ENCODE measurements at places on chromosomes 12 and 14. TPM values are rescaled to one million over a fixed set of nuclear protein-coding genes. Genes with fewer than 3 reads are reported as not detected.

The STK38L gene
- total RNA-seq: 6.0 TPM

The CAMKK2 gene
- total RNA-seq: 20.6 TPM

The NRXN3 gene
- 0.29 TPM for total RNA-seq

The MDM1 gene
- 2.9 TPM for total RNA-seq

The MTHFD1 gene
- 166 TPM for total RNA-seq

The ANKS1B gene
- total RNA-seq: 1.9 TPM

The NTN4 gene
- 21.9 TPM for total RNA-seq

DNA sequence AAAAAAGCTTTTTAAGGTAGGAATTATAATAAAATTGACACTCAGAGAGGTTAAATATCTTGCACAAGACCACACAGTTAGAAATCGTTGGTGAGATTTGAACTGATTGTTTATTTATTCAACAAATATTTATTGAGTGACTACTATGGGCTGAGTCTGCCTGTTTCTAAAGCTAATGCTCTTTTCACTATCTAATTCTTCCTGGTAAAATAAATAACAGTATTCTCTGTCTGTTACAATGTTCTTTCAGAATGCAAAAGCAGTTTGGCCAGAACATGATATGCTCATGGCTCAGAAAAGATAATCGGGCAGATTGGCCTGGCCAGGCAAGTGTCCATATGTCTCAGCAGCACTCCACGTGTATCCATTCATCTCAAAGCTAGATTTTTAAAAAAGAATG, 82.0 kb downstream of the BTG1 start:
- H3K27me3 ChIP-seq: no peaks in the 10 kb centered on the region
- DNase-seq: no peak
- peaks cover 38% of the 10 kb centered on the region for H3K4me1 ChIP-seq
- H3K27ac ChIP-seq: peak overlapping the region; percentile 79
- H3K4me3 ChIP-seq: no peak overlapping the region

DNA sequence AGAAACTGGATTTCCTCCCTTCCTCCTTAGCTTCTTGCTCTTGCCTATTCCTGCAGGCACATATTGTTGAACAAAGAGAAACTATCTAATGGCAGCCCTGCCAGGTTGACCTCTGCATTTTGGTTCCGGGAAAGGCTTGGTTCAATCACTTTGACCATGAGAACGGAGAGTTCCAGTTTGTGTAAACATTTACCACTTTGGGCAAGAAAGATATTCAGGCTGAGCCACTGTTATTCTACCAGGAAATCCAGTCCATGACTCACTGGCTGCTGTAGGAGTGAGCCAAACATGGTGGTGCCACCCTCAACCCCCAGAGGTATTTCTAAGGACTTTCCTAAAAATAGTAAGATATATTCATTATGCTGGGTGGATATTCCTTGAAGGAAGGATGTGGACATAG, 242.2 kb upstream of the OR4E1 start:
- H3K27me3 ChIP-seq: no peaks in the 10 kb centered on the region
- H3K4me3 ChIP-seq: no peak overlapping the region
- H3K36me3 ChIP-seq: no peaks in the 10 kb centered on the region
- no peak for DNase-seq
- no peaks in the 10 kb centered on the region for H3K4me1 ChIP-seq

DNA sequence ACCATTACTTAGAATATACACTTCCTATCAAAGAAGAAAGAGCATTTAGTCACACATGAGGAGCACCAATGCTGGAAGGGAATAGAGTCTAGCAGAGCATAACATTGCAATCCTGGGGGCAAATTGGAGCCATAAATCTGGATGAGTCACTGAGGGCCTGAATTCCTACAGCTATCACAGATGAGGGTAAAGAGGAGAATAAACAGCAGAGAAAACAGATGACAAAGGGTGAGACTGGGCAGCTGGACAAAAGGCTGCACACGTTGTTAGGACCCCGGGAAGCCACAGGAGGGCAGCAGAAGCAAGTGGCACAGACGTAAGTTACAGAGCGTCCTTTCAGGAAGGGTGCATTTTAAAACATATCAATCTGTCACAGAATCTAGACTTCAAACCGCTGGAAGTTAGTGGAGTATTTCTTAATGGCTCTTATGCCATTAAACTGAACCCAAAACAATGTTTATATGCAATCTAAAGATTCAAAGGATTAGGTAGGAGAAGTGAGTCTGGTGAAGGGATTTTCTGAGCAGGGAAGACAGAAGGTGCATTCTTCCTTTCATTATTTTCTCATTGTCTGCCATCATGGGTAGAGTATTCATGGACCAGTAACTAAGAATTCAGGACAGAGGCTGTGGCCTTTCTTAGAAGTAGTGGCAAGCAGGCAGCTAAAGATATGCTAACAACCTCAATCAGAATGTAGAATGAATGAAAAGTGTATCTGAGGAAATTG, 159.8 kb upstream of the DAAM1 start:
- H3K36me3 ChIP-seq: no peaks in the 10 kb centered on the region
- no peak overlapping the region for H3K4me3 ChIP-seq
- H3K4me1 ChIP-seq: no peaks in the 10 kb centered on the region
- peak; percentile 52 for DNase-seq

DNA sequence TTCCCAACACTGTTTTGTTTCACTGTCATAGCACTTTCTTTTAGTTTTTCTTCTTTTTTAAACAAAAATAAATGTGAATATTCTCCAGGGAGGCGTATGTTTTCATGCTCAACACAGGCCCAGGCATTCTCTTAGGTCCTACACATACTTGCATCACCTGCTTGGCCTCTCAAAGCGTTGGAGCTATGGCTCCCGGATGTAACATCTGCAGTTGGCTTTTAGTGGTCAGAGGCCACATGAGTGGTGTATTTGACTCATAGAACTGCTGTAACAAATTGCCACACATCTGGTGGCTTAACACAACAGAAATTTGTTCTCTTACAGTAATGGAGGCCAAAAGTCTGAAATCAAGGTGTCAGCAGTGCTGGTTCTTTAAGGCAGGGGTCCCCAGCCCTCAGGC, 44.6 kb upstream of the VRK1 start:
- DNase-seq: no peak
- H3K27me3 ChIP-seq: no peaks in the 10 kb centered on the region

DNA sequence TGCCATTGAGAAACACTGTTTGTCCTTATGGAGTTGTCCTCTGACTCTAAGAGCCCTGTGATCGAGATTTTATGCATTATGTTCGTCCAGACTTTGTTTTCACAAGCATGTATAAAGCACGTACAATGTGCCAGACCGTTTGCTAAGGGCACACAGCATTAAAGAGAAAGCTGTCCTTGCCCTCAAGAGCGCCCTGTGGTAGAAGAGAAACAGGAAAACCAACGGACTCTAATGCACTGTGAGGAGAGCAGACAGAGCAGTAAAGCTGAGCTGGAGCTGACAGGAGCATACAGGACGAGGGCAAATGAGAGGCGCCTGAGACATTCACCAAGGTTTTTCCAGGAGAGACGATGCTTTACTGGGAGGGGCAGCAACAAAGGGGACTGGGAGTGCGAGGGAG, 66.2 kb upstream of the OVCH1 start:
- no peak overlapping the region for H3K4me3 ChIP-seq
- H3K27me3 ChIP-seq: no peaks in the 10 kb centered on the region
- DNase-seq: no peak
- H3K27ac ChIP-seq: no peak overlapping the region

DNA sequence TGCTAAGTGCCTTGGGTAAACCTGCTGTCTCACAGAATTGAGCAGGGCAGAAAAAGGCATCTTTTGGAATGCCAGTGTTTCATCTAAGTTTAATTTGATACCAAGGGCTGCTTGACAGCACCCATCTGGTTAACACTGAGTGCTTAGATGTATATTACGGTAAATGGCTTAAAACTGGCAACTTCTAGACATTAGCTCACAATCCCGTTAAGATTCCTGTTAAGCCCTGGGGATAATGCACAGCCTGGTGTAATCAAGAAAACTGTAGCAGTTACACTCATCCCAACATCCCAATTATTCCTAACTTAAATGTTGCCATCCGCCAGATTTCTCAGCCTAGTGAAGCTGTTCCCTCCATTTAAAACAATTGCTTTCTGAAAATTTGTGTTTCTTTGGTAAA, 29.9 kb downstream of the PPFIBP1 start:
- H3K27me3 ChIP-seq: no peaks in the 10 kb centered on the region
- H3K4me1 ChIP-seq: peaks cover 2% of the 10 kb centered on the region
- no peak overlapping the region for H3K27ac ChIP-seq
- no peaks in the 10 kb centered on the region for H3K36me3 ChIP-seq
- DNase-seq: no peak

DNA sequence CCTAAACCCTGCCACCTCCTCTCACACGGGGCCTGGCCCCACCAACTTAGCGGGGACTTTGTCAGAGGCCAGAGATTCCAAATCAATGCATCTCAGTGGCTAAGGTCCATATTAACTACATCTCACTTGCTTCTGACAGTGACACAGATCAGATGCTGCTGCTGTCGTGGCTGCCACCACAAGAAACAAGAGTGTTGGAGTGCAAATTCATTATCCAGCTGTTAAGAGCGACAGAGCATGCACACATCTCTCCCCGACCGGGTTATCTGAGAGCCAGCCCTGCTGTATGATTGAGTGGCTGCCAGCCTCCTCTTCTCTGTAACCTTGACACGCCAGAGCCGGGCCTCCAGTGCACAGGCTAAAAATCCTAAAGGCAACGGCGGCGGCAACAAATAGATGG, 40.2 kb downstream of the SPRING1 start:
- DNase-seq: no peak
- H3K4me3 ChIP-seq: no peak overlapping the region
- no peaks in the 10 kb centered on the region for H3K27me3 ChIP-seq

DNA sequence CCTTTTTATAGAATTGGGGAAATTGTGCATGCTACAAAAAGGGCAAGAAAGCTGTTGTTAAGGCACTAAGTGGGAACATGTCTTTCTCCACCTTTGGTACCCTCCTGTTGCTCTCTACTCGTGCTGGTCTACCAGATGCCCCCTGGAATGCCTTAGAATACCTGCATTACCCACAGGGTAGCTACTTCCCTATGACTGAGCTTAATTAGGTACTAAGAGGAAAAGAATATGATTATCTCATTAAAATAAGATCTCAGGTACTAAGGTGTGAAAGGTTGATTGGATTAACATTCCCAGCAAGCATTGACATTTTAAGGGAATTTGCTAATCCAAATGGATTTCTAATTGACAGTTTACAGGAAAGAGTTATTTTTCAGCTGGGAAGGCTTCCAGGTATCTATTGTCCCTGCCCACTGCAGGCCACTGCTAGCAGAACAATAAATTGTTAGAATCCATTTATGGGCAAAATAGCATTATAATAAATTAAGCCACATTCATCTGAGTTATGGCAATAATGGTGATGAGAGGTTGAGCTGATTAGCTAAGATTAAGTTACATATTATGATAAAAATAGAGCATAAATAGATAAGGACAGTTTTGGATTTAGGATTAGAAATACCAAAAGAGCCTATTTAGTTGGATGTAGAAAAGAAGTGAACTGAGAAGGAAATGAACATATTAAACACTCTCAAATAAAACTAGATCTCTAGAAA, 67.8 kb upstream of the GRIP1 start:
- H3K4me1 ChIP-seq: no peaks in the 10 kb centered on the region
- H3K4me3 ChIP-seq: no peak overlapping the region
- no peaks in the 10 kb centered on the region for H3K36me3 ChIP-seq
- no peak overlapping the region for H3K27ac ChIP-seq
- H3K27me3 ChIP-seq: no peaks in the 10 kb centered on the region

GRCh38 chr12:94239332-94239993, 91.1 kb downstream of the PLXNC1 start:
- DNase-seq: no peak
- H3K4me3 ChIP-seq: no peak overlapping the region
- no peak overlapping the region for H3K27ac ChIP-seq
- no peaks in the 10 kb centered on the region for H3K4me1 ChIP-seq
- H3K36me3 ChIP-seq: no peaks in the 10 kb centered on the region
- H3K27me3 ChIP-seq: no peaks in the 10 kb centered on the region

- H3K4me1 ChIP-seq: no peaks in the 10 kb centered on the region
- no peak for DNase-seq
- H3K27ac ChIP-seq: no peak overlapping the region
These were observed 87.8 kb downstream of the DICER1 start for GRCh38 chr14:95069547-95069946.

GRCh38 chr12:3081091-3081490, 3.9 kb downstream of the TSPAN9 start:
- H3K27ac ChIP-seq: no peak overlapping the region
- no peaks in the 10 kb centered on the region for H3K4me1 ChIP-seq
- no peaks in the 10 kb centered on the region for H3K27me3 ChIP-seq

DNA sequence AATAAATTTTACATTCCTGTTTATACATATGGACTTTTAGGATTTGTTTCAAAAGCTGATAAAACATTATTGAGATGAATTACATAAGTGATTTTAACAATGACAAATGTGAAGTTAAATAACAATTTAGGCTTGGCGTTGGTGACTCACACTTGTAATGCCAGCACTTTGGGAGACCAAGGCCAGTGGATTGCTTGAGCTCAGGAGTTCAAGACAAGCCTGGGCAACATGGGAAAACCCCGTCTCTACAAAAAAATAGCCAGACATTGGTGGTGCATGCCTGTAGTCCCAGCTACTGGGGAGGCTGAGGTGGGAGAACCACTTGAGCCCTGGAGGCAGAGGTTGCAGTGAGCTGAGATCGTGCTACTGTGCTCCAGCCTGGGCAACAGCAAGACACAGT, 7.4 kb downstream of the ACOT2 start:
- H3K27me3 ChIP-seq: no peaks in the 10 kb centered on the region
- H3K4me1 ChIP-seq: no peaks in the 10 kb centered on the region
- DNase-seq: no peak

- no peak for DNase-seq
- no peaks in the 10 kb centered on the region for H3K4me1 ChIP-seq
- H3K36me3 ChIP-seq: no peaks in the 10 kb centered on the region
- no peak overlapping the region for H3K27ac ChIP-seq
- H3K27me3 ChIP-seq: no peaks in the 10 kb centered on the region
These were observed 7.6 kb upstream of the TMED10 start for GRCh38 chr14:75184039-75184438.

GRCh38 chr14:58133739-58134138, 18.3 kb downstream of the ARMH4 start:
- H3K27ac ChIP-seq: no peak overlapping the region
- no peak for DNase-seq
- no peaks in the 10 kb centered on the region for H3K27me3 ChIP-seq
- H3K4me1 ChIP-seq: peaks cover 10% of the 10 kb centered on the region

- DNase-seq: no peak
- H3K4me1 ChIP-seq: no peaks in the 10 kb centered on the region
- no peak overlapping the region for H3K27ac ChIP-seq
- H3K4me3 ChIP-seq: no peak overlapping the region
These were observed 2.9 kb downstream of the CLMN start for GRCh38 chr14:95316821-95317220.

DNA sequence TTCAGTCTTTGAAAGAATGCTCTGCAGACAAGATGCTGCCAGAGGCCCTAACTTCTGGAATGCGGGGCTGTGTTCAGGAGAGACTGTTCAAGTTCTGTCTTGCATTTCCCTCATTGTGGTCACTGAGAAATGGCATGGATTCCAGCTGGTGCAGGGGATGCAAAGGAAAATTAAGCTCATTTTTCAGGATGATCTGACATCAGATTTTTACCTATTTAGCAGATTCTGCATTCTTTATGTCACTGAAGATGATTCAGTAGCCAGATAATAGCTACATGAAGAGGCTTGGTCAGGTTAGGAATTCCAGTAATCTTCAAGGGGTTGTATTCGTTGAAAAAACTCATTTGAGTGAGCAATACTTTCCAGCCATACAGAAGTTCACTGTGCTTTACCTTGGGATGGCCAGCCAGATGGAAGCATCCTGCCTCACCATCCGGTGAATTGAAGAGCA, 16.1 kb upstream of the MFAP5 start:
- H3K4me1 ChIP-seq: no peaks in the 10 kb centered on the region
- no peak overlapping the region for H3K27ac ChIP-seq
- H3K36me3 ChIP-seq: no peaks in the 10 kb centered on the region
- no peaks in the 10 kb centered on the region for H3K27me3 ChIP-seq

- no peak for DNase-seq
- peaks cover 9% of the 10 kb centered on the region for H3K4me1 ChIP-seq
- no peak overlapping the region for H3K4me3 ChIP-seq
- H3K27ac ChIP-seq: no peak overlapping the region
These were observed 458.9 kb upstream of the PDE3A start for GRCh38 chr12:19909418-19909817.
